Kasumi-1 (cell line): ENCODE measurements at places on chromosomes 12 and 14.

DNA sequence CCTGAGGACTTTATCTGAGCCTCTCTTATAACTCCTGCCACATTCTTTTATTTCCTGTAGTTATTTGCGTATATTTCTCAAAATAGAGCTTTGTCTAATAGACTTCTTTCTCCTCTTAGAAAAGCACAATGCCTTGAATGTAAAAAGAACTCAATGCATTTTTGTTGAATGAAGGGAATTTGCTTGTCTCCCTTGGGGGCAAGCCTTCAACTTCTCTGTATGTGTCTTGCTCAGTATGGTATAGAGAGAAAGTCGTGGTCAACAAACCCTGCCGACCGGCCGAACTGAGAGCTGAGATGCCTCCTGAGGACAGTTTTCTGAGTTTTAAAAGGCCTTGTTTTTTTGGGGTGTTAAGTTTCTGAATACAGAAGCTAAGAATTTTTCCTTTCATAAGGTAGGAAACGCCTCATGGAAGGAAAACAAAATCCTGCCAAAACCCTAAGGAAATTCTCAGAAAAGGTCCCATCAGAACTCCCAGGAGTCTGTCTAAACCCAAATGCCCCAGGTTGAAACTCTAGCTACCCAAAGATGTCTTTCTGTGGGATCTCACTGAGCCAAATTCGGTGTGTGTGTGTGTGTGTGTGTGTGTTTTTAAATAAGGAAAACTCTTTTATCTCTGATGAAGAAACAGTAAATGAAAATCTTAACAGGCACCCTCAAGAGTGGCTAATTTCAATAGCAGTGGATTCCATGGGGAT, 136.6 kb downstream of the C12orf75 start:
- no peak for DNase-seq

GRCh38 chr14:22492622-22493542, 96.1 kb downstream of the DAD1 start:
- DNase-seq: no peak

DNA sequence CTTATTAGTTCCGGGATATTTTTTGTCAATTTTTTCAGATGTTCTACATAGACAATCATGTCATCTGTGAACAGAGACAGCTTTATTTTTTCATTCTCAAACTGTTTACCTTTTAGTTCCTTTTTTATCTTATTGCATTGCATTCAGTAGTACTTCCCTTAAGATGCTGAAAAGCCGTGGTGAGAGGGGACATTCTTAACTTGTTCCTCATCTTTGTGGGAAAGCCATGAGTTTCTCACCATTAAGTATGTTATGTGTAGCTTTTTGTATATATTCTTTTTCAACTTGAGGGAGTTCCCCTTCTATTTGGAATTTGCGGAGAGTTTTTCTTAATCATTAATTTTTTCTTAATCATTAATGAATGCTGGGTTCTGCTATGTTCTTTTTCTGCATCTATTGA, 1727.1 kb upstream of the SEL1L start:
- peak; percentile 81 for DNase-seq

GRCh38 chr12:39675263-39675662, 55.7 kb upstream of the ABCD2 start:
- DNase-seq: no peak

GRCh38 chr12:130121226-130122000, 40.9 kb upstream of the FZD10 start:
- DNase-seq: no peak

DNA sequence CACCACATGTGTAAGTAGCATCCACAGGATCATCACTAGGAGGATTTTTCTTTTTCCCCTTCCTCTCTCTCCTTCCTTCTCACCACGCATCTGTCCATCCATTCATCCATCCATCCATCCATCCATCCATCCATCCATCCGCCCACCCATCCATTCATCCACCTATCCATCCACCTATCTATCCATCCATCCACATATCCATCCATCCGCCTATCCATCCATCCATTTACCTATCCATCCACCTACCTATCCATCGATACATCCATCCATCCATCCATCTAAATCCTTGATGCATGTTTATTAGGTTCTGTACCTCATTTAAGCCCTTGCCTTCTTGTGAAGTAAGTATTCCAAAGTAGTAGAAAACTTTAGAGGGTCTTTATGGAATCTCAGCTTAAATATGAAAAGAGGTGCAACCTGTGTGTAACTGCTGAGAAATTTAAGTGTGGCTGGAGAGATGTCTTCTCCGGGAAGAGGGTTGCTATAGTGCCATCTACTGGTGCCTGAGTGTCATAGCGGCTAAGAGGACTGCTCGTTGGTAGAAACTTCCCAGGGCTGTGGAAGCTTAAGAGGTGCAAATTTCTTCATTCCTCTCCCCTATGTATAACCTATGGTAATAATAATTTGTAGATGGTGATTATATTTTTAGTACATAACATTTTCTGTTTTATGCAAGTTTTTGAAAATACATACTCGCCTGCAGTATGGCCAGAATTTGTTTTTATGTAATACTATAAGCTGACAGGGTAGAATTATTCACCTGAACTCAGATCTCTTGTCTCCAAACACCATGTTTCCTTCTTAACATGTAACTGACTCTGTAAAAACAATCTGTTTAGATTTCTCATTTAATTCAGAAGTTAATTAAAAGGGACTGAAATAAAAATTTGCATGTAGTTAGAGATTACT, 46.0 kb downstream of the MYO1H start:
- peak; percentile 87 for DNase-seq
